ENCODE measurements at places on chromosomes 3 and 15. TPM values are rescaled to one million over a fixed set of nuclear protein-coding genes. Genes with fewer than 3 reads are reported as not detected.

DNA sequence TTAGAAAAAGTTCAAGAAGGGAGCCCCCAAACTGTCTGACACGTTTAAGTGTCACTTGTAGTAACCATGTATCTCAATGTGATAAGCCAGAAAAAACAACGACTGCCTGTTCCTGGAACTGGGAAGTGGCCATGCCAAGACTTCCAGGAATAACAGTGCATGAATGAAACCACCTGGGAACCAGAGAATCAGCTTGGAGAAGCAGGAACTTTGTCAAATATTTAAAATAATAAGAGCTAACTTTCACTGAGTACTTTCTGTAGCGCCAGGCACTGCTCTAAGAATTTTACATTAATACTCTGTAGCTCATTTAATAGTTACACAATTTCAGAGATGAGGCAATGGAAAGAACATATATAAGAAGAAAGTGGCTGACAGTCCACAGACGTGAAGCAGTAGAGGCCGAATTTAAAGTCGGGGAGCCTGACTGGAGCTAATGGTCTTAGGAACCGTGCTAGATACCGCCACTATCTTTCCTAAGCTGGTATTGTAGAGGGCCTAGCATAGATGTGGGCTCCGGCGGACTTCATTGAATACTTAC lies 876 bp downstream of the PLSCR1 start:
- peak; percentile 58 for DNase-seq

Gene ANKUB1
- 0.40 TPM for polyA plus RNA-seq

Gene ZNF80
- polyA plus RNA-seq = 0.16 TPM

GRCh38 chr3:190825386-190826016 lies 37.0 kb downstream of the GMNC start:
- DNase-seq = no peak

DNA sequence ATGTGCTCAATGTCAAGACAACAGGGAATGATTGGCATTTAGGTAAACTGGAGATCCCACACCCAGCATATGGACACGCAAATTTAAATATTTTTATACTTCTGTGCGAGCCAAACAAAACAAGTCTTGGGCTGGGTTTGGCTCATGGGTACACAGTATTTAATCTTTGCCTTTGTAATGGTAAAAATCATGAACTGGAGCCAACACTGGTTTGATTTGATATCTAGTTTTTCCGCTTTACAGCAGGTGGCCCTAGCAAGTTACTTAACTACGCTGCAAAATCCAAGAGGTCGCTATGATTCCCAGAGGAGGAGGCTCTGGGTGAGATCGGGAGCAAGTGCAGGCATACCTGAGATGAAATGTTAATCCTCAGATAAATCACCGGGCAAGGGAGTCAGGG lies 207.9 kb upstream of the SATB1 start:
- DNase-seq = no peak

- no peak for DNase-seq
Observed at GRCh38 chr3:62570888-62571287, 197.5 kb upstream of the FEZF2 start.

Gene SEMA6D
- polyA plus RNA-seq = 40.8 TPM

GRCh38 chr3:152083135-152083534 lies 185.6 kb upstream of the MBNL1 start:
- DNase-seq = no peak

DNA sequence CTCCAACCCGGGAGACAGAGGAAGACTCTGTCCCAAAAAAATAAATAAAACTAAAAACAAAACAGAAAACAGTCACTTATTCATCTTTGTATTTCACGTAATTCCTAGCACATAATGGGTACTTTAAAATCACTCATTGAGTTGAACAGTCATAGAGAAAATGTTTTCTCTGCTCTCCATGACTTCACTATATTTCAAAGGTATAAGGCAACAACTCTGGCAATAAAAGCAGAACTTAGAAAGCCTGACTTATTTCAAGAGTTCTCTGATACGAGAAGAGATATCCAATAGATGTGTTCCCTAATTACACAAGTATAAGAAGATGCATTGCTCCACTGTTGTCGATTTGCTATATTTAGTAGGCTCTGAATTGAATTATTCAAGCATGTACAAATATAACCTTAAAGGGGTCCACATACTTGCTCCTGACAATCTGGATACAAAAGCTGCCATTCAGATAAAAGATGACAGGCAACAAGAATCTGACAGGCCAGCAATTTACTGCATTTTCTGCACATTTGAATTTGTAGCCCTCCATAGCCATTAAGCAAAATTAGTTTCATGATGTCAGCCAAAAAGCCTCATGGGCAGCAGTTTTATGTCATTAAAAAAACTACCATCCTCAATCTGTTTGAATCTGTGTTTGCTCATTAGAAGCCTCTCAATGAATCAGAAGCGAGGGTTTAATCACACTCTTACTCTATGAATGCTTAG lies 47.9 kb downstream of the PEAK1 start:
- DNase-seq = no peak

GRCh38 chr3:86723433-86723832 lies 267.5 kb downstream of the VGLL3 start:
- no peak for DNase-seq

DNA sequence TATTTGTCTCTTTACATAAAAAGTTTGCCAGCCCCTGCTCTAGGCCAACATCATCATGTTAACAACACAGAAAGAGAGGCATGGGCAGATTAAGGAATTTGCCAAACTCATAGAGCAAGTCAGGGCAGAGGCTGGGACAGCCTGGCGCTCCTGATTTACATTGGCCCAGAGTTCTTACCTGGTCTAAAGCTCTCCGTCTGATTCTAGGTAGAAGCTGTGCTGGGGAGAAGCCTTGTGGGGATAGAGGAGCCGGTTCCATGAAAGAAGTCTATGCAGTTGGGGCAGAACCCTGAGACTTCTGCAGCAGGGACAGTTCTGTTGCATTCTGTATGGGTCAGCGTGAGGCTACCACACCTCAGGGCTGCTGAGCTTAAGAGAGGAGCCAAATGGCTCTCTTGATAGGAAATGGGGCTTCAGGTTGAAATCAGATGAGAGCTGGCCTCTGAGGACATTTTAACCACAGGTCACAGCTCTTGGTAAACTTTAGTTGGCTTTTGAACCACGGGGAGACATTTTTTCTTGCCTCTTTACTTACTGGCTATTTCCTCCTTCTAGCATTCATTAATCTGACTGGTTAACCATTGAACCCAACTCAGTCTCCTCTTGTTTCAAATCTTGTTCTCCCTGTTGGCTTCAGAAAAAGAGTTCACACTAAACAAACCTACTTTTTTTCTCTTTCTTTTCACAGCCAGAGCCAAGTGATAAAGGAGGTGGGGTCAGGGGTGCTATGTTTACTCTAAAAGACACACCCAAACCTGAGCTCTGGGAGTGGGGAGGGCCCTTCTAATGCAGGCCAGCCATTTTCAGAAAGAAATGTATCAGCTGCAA lies 250.7 kb downstream of the OPA1 start:
- DNase-seq = peak; percentile 40

Gene ILDR1
- 6.7 TPM for polyA plus RNA-seq

Gene TMC3
- polyA plus RNA-seq = 0.22 TPM

DNA sequence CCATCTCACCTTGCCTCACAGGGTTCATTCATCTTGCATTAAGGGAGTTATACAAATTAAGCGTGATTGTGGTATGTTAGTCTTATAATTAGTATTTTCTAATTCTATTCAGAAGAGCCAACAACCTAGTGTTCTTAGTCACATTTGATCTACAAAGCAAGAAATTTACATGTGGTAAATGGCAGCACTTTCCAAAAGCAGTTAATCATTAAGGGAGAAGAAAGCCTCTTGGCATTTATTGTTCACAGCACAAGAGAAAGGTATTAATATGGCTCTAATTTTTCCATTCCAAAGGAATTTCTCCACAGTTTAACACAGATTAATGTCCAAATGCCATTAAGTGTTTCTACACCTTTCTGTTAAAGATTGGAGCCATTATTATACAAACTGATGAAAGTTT lies 1077.1 kb downstream of the ZPLD1 start:
- no peak for DNase-seq

GRCh38 chr15:82936966-82937711 lies 15.4 kb downstream of the HOMER2 start:
- no peak for DNase-seq

Gene MUSTN1
- 0.88 TPM for polyA plus RNA-seq

DNA sequence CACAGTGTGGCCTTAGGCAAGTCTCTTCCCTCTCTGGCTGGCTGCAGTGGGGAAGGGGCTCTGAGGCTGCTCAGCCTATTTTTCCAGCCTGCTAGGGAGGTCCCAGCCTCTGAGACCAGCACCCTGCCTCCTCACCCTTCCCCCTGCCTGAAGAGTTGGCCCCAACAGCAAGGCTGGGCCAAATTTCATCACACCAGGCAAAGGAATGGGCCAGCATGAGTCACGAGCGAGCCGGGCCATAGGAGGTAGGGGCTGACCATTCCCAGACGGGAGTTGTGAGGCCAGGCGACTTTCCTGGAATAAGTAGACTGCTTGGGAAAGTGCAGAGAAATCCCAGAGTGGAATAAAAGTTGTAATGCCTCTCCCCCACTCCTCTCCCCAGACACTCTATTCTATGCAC lies 5.7 kb upstream of the FBLN2 start:
- DNase-seq = no peak

GRCh38 chr3:61573441-61573840 lies 12.1 kb downstream of the PTPRG start:
- no peak for DNase-seq

- DNase-seq = no peak
Observed at GRCh38 chr15:98683831-98684230, 35.5 kb downstream of the IGF1R start.

DNA sequence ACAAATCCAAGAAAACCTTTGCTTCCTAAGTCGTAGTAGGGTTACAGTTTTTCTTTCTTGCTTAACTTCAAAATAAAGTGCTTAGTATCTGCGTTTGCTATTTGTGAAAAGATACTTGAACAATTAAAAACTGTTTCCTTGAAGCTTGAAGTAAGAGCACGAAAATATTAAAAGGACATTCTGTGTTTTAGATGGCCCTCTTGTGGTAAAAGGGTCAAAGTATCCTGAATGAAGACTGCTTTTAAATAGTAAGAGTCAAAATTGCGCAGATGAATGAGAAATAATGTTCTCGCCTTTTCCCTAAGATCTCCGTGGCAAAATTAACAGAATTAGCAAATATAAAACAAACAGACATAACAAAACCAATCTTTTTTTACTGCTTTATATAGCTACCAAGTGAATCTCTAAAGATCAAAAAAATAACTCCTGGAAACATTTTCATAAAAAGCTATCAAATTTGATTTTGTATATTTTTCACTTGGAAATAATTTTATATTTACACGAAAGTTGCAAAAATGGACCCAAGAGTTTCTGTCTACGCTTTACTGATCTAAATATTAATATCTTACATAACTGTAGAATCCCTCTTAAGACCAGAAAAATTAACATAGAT lies 175.4 kb downstream of the MBNL1 start:
- DNase-seq = peak; percentile 42

DNA sequence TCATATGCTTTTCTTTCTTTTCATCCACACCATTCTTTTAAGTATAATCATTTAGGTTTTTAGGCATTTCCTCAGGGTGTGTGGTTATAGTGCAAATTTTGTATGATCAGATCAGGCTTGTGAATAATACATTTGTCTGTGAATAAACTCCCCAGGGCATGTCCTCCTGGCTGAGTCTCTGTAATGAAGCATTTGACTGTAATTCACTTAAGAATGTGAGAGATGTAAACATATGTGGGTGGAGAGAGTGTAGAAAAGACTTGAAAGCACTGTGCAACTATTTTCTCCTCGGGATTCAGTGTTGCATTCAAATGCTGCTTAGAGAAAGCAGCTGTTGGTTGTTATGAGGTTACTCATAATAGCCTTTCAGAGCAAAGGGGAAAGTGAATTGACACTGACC lies 996.5 kb downstream of the TUSC7 start:
- DNase-seq = no peak

DNA sequence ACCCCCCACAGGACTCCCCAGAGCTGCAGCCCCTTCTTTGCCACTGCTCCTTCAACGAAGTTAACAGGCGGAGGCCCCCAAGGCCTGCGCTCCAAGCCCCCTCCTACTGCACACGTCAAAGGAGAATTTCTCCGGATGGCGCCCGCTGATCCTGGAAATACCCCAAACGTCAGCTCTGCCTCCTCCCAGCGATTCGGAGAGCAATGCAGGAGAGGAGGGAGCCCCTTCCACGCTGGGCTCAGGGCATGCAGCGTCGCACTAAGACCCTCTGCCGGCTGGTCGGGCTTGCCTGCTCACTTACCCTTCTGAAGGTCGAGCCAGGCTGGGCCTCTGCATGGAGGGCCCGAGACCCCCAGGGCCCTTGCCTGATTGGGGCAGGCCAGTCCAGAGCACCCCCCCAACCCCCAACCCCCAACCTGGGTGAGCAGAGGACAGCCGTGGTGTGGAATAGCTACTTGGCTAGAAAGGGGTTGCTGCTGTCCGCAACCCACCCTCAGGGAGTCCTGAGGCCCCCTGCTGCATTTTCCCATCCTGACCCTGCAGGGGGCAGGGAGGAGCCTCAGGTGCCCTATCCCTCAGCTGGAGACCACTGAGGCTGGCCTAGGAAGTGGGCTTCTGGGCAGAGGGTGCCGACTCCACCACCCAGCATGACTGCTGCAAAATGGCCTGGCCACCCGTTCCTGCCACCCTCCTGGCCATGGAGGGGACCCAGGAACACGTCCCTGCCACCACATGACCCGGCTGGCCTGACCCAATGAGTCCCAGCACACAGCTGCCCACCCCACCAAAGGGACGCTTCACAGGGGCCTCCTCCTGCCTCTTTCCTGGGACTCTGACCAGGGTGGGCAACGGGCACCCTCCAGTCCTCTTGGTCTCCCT lies 976 bp downstream of the ATP2B2 start:
- no peak for DNase-seq

DNA sequence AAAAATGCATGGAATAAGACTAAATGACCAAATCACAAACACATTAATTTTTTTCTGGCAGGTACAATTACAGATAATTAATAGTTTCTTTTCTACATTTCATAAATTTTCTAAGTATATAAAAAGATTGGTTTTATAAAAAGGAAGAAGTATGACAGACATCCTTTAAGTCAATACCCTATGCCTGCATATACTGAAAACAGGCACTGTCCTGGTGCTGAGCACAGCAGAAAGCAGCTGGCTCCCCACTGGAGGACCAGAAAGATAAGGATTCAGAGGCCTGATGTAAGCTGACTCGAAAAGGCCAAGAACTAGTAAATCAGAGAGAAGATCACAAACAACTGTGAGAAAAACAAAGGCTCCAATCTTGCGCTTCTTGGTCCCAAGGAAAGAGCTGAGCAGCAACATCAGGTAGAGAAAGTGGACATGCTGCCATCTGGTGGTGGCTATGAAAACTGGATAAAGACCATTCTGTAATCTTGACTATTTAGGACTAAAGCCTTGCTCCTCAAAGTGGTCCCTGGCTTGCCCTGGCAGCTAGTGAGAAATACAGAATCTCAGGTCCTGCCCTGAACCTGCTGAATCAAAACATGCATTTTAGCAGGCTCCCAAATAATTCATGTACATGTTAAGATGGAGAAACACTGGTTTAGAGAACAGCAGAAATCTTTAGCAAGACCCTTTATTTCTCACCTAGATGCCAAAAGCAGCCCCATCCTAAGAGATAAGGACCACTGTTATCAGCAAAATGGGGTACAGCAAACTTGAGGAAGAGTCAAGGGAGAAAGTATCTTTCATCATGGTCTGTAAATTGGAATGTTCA lies 76.0 kb downstream of the TRANK1 start:
- DNase-seq = peak; percentile 51

Gene SLC28A2
- 0.46 TPM for polyA plus RNA-seq

Measured in right lung (tissue), 10 donors.